ENCODE measurements at places on chromosomes 12 and 14. TPM values are rescaled to one million over a fixed set of nuclear protein-coding genes. Genes with fewer than 3 reads are reported as not detected.

Gene EID3
- total RNA-seq: 3.0 TPM

GRCh38 chr12:118312578-118312977, 60.1 kb downstream of the TAOK3 start:
- no peaks in the 10 kb centered on the region for H3K27me3 ChIP-seq
- DNase-seq: no peak
- H3K27ac ChIP-seq: no peak overlapping the region
- H3K36me3 ChIP-seq: no peaks in the 10 kb centered on the region

GRCh38 chr14:76203086-76204001, 51.6 kb downstream of the GPATCH2L start:
- no peaks in the 10 kb centered on the region for H3K27me3 ChIP-seq
- H3K36me3 ChIP-seq: peaks cover 20% of the 10 kb centered on the region
- peaks cover 1% of the 10 kb centered on the region for H3K4me1 ChIP-seq
- DNase-seq: no peak
- H3K4me3 ChIP-seq: no peak overlapping the region

GRCh38 chr14:87503711-87504110, 489.3 kb downstream of the GALC start:
- DNase-seq: no peak
- no peak overlapping the region for H3K4me3 ChIP-seq
- no peak overlapping the region for H3K27ac ChIP-seq

DNA sequence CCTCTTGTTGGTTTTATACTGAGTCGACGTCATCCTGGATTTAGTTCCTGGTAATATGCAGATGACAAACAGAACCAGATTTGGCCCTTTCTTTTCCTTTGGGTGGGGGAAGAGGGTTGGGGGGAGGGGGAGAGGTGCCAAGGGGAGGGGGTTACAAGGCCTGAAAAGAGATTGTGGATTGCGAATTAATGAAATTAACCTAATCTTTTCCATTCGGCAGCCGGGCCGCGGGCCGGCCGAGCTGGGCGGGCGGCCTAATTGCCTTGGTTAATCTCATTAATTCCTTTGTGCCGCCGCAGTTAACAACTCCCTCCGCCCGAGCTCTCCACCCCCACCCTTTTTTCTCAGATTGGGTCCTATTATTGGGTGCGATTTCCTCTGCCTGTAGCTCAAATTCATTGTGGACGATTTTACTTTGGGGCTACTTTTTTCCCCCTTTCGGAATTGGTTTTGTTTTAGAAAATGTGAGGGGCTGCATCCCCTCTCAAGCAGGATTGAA, 387 bp upstream of the GSC start:
- no peak overlapping the region for H3K27ac ChIP-seq
- peaks cover 3% of the 10 kb centered on the region for H3K36me3 ChIP-seq
- DNase-seq: no peak
- peaks cover 98% of the 10 kb centered on the region for H3K27me3 ChIP-seq

- H3K27me3 ChIP-seq: no peaks in the 10 kb centered on the region
- no peak overlapping the region for H3K27ac ChIP-seq
- H3K36me3 ChIP-seq: no peaks in the 10 kb centered on the region
- H3K4me3 ChIP-seq: no peak overlapping the region
- H3K4me1 ChIP-seq: peaks cover 13% of the 10 kb centered on the region
These were observed 113.7 kb downstream of the NCOR2 start for GRCh38 chr12:124453419-124454351.

Gene TGFB3
- 5.5 TPM for total RNA-seq

Gene PTHLH
- 0.56 TPM for total RNA-seq
